ENCODE measurements at places on chromosomes 1 and 21.

- DNase-seq = no peak
Measured at GRCh38 chr1:20058531-20058930, 11.5 kb upstream of the PLA2G5 start.

GRCh38 chr1:161890574-161890973, 124.5 kb downstream of the ATF6 start:
- DNase-seq = no peak

DNA sequence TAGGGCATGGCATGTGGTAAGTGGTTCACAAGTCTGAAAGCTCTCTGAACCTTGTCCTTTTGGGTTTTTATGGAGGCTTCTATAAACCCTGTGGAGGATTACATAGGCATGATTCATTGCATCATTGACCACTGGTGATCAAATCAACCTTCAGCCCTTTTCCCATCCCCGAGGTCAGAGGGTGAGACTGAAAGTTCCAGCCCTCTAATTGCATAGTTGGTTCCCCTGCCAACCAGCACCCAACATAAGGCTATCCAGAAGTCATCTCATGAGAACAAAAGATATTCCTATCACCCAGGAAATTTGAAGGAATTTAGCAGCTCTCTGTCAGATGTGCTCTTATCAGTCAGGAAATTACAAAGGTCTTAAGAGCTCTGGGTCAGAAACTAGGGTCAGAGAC, 89.5 kb upstream of the ARTN start:
- no peak for DNase-seq

- no peak for DNase-seq
Measured at GRCh38 chr1:67313934-67314671, 6.4 kb downstream of the IL12RB2 start.

DNA sequence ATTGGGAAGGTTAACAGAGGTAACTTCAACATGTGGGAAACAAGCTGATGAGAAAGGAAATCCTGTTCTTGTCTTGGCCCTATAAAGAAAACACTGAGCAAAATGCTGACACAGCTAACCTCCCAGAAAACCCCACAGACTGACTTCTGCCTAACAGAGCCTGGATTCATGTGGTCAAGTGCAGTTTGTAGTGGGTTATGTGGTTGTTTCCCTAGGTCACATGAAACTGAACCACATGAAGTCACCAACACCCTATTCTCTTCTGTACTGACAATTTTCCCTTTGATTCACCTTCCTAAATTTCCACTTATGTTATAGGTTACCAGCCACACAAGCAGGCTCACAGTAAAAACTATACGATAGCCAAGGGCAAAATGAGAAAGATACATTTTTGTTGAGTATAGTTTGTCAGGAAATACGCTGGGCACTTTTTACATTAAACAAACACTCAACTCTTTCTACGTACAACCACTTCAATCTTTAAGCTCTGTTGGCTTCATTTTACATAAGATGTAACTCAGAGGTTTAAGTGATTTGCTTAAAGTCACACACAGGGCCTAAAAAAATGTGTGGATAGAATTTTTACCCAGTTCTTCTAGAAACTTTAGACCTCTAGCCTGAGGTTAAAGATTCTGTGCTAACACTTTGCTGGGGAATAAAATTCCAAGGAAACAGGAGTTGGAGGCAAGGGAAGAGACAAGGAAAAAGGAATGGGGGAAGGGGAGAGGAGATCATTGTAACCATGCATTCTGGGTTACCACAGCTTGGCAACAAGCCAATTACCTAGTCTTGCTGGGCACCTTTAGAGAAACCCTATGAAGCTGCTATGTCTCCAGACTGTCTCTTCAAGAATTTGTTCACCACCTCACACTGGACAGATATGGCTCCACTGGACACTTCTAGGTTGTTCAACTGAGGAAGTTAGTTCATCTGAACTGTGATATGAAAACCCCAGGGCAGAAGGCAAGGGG, 601.6 kb upstream of the USP24 start:
- no peak for DNase-seq

- DNase-seq = no peak
Measured at GRCh38 chr1:247115141-247115510, 11.0 kb upstream of the ZNF669 start.

DNA sequence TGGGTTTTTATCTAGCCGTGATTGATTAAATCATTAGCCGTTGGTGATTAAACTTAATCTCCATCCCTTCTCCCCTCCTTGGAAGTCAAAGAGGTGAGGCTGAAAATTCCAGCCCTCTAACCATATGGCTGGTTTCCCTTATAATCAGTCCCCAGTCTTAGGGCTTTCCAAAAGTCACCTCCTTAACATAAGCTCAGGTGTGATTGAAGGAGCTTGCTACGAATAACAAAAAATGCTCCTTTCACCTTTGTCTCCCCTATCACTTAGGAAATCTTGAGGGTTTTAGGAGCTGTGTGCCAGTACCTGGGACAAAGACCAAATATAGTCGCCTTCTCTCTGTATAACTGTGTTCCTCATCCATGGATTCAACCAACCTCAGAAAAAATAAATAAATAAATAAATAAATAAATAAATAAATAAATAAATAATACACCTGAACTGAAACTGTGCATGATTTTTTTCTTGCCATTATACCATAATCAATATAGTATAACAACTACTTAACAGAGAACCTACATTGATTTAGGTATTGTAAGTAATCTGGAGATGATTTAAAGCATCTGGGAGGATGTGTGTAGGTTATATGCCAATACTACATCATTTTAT, 82.2 kb downstream of the PAPPA2 start:
- DNase-seq = no peak

GRCh38 chr21:27799861-27800260, 833.0 kb upstream of the ADAMTS5 start:
- DNase-seq = no peak

DNA sequence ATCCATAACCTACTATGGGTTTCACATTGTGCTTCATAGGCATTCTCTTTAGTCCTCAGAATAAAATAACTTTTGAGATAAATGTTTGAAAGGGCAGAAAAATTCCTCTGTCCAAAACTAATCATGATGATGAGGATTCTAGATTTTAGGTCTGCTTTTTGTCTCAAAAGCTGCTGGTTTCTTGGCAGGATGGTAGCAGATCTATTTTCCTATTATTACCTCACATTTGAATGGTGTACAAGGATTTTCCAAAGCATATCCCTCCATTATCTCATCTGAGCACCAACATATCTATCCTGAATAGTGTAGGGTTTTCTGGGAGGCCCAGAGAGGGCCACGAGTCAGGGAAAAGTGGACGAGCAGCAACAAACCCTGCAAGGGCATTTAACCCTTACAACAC, 201.9 kb downstream of the PLPP3 start:
- no peak for DNase-seq

- DNase-seq = no peak
Measured at GRCh38 chr21:39105341-39105765, 77.9 kb downstream of the PSMG1 start.

GRCh38 chr1:171794085-171794484, 12.6 kb downstream of the METTL13 start:
- no peak for DNase-seq

GRCh38 chr1:39378377-39378776, 113.1 kb upstream of the BMP8A start:
- peak; percentile 20 for DNase-seq

DNA sequence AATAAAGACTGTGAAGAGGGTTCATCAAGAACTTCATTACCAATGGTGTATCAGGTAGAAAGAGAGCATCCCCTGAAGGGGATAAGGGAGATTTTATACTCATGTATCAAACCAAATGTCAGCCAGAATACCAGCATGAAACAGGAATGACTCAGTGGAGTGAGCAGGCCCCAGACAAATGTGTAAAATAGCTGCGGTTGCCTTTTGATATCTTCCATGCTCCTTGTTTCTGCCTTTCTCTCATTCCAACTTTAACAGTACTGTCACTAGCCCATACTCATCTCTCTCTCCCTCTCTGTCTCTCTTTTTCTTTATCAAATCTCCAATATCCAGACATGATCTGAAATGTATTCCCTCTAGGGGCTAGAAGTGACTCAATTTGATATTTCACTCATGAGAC, 47.8 kb downstream of the GPR88 start:
- DNase-seq = no peak

DNA sequence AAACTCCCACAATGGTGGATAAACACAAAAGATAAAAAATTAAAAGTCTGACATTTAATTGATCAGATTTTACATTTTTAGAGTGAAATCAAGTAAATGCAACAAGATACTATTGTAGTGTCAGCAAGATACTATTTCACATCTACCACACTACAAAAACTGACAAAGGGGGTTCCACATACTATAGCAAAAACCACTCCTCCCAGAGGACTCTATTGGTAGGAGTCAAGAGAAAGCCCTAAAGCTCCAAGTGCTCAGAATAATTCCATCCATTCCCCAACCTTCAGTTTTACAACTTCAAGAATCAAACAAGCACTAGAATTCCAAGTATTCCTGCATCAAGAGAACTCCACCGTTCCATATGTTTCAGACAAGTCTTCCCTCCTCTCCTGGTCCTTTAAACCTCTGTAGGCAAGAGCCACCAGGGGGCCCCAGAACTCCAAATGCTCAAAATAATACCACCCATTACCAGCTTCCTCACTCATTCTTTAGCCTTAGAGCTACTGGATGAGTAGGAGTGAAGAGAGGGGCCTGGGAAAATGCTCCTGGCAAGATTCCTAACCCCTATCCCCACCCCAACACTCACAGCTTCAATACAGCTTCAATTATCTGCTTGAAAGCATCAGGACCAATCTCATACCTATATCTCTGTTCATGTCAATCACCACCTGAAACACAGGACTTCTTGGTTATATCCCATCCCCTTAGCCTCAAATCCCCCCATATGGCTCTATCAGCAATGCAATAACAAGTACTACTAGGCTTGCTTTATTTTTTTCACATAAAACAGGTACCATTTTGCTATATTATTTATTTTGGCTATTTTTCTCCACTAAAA, 9.9 kb downstream of the TOR1AIP2 start:
- peak; percentile 52 for DNase-seq

- no peak for DNase-seq
Measured at GRCh38 chr21:20698585-20698984, 299.6 kb upstream of the NCAM2 start.

DNA sequence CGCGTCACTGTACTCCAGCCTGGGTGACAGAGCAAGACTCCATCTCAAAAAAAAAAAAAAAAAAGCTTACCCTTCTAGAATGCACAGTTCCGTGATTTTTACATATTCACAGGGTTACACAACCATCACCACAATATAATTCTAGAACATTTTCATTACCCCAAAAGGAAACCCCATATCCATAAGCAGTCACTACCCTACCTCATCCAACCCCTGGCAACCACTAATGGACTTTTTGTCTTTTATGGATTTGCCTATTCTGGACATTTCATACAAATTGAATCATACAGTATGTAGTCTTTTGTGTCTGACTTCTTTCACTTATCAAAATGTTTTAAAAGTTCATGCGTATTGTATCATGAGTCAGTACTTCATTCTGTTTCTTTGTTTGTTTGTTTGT, 22.8 kb downstream of the SYF2 start:
- DNase-seq = no peak

Data from GM10248 (cell line).